ENCODE measurements at places on chromosomes 6 and 20.

- no peak for DNase-seq
Observed at GRCh38 chr6:39225543-39225942, 3.7 kb downstream of the KCNK5 start.

DNA sequence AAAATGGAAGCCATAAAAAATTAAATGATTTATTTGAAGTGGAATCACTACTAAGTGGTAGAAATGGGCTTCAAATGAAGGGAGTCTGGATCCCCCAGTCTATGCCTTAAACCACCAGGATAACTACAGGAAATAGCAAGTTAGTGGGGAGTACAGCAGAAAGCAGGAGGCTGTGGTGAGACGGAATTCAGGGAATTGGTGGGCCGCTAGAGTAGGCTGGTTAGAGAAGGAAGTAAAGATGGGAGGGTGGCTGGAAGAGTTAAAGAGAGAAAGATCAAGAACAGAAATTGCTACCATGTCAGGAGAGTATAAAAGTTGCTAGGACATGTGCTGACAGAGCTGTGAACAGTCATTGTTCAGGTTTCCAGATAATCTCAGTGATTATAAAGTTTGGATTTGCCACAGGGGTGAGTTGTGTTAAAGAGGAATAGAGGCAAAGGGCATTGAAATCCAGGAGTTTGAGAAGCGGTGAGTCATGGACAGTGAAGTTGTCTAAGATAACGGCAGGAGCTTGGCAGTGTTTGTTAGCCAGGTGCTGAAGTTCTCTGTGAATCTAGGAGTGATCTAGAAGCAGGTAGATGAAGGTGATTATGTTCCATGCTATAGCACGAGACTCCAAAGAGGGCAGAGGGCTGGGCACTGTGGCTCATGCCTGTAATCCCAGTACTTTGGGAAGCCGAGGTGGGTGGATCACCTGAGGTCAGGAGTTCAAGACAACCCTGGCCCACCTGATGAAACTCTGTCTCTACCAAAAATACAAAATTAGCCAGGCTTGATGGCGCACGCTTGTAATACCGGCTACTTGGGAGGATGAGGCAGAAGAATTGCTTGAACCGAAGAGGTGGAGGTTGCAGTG lies 13.7 kb upstream of the HINT3 start:
- no peak for DNase-seq

DNA sequence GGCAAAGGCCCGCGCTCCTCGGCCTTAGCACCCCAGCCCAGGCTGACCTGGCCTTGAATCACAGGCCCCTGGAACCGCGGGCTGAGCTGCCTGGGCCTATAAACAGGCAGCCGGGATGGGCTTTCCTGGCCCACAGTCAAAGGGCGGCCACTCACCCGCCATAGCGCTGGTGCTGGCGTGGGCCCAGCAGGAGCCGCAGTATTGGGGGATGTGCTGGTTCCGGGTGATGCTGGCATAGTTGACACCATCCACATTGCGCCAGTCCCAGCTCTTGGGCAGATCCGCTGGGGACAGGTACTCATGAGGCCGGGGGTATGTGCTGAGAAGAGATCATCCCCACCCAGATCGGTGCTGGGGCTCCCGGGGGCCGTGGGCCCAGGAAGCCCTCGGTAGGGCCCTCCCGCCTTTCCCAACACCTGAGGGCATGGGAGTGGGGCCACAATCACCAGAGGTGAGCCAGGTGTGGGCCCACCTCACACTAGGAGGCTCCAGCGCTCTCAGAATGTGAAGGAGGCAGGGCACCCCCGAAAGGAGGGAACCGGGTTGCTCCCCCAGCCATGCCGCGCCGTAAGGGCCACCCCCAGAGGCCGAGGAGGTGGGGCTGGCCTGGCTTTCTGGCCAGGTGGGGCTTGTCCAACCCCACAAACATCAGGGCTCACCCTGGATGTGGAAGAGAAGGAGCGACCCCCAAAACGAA lies 739 bp downstream of the CTSZ start:
- DNase-seq = no peak

- DNase-seq = no peak
Observed at GRCh38 chr6:1609041-1609647, 571 bp upstream of the FOXC1 start.

DNA sequence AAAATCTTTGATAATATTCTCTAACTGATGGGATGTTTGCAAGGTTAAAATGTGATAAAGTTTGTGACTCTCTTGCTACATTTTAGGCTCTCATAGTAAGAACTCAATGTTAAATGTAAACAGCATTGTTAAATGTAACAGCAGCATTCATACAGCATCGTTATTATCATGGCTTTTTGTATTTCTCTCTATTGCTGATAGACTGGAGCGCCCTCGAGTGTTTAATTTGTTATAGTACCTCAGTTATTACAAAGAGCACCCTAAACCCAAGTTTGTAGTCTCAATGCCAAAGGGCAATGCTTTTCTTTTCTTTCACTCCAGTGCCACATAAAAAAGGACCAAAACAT lies 14.9 kb upstream of the TTPAL start:
- no peak for DNase-seq

DNA sequence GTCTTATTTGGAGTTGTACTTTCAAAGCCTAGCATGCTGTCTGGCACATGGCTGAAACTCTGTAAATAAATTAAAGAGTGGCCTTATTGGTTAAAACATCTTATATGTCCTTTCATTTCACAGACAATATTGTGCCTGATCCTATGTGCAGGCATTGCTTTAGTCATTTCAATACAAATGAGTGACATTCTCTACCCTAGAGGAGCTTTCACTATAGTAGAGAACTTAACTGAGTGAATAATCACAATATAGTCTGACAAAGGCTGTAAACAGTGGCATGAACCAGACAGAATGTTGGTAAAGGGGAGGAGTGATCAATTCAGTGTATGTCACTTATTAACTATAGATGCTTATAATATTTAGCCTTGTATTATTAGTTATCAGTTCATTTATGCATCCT lies 481.8 kb downstream of the TFAP2B start:
- no peak for DNase-seq

DNA sequence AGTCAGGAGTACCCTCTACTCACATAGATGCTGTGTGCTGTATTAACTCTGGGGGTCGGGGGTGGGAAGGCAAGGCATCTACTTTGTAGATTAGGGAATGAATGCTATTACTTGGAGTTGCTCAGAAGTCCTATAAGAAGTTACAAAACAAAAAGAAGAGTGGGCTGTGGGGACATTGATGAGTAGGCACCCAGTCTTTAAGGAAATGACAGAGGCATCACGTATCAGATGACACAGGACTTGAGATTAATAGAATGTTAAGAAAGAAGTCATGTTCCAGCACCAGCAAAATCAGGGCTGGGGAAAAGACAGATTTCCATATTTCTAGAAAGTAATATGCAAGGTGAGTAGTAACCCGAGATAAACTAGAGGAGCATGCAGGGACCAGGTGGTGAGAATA lies 19.0 kb upstream of the STXBP5 start:
- DNase-seq = no peak

GRCh38 chr6:151130329-151130728 lies 109.4 kb upstream of the AKAP12 start:
- peak; percentile 3 for DNase-seq

DNA sequence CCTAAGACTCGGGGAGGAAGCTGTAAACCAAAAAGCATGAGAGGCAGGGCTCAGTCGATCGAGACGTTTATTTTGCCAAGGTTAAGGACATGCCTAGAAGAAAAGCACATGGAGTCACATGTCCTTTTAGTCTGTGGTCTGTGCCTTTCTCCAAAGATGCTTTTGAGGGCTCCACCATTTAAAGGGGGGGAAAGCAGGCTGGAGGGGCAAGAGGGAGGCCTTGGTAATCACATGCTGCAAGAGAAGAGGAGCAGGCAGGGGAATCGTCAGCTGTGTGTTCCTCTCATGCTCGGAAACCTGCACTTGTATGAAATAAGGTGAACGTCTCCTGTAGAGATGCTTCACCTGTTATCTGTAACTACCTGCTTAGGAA lies 9.1 kb upstream of the YTHDF1 start:
- DNase-seq = no peak

GRCh38 chr6:44976677-44977641 lies 351.2 kb upstream of the RUNX2 start:
- no peak for DNase-seq

DNA sequence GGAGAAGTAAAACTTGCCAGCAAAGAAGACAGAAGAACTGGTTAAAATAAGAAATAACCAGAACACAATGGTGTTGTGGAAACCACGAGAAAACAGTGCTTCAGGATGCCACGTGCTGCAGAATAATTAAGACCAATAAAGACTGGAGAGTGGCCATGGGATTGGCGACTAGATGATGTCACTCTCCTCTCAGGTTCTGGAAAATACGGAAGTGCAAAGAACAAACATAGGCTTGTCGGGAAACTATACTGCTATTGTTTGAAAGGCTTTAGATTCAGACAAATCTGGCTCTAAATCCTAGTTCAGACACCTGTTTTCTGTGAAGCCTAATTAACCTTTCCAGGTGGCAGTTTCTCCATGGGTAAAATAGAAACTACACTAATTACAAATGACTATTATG lies 138.4 kb upstream of the STXBP5 start:
- DNase-seq = no peak

DNA sequence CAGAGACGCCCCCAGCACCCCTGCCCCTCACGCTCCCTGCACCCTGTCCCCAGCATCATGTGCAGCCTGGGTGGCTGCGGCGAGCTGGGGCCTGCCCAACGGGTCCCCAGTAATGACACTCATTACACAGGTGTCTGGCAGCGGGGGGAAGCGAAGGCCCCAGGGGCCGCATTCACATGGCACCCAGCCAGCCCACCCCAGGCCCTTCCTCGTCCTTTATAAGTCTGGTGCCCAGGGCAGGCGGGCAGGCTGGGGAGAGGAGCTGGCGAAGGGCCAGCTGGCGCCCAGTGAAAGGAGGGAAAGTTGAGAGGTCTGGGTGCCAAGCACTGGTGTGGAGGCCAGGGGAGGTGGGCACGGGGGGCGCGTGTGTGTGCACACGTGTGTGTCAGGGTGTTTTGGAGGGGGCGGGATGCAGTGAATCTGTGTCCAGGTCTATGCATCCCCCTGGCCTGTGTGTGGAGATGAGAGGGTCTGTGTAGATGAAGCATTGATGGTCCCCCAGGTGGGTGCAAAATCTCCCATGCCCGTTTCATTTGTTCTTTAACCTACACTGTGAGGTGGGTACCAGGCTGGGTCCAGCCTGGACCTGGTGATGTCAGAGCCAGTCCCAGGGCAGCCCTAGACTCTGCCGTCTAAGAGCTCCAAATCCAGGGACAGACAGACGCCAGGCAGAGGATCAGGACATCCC lies 105.3 kb downstream of the CEBPB start:
- DNase-seq = no peak

DNA sequence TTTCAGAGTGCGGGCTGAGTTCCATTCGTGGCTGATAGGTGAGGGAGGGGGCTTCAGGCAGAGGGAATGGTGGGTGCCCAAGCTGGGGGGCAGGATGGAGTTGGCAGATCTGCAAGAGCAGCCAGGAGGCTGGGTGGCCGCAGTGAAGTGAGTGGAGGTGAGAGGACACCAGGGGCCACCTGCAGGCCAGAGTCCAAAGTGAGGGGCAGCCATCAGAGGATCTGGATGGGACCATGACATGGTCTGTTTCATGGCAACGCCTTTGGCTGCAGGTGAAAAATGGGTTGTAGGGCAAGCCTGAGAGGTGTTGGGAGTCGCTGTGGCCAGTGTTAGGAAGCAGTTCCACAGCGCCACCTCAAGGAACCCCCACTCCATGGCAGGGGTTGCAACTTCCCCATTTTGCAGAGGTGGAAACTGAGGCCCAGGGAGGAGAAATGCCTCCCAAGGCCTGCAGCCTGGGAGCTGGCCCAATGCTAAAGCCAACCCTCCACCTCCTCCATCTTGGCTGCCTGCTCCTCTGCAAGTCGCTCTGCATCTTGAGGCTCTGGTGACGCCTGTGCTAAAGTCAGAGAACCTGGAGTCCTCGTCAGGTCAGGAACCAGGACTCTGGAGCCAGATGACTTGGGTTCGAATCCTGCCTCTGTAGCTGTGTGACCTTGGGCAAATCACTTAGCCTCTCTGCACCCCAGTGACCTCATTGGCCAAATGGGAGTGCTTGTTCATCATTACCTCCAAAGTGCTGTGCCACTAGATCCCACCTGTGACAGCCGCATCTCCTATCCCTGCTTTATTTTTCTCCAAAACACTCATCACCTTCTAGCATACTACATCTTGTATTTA lies 153.8 kb downstream of the CEBPB start:
- no peak for DNase-seq

DNA sequence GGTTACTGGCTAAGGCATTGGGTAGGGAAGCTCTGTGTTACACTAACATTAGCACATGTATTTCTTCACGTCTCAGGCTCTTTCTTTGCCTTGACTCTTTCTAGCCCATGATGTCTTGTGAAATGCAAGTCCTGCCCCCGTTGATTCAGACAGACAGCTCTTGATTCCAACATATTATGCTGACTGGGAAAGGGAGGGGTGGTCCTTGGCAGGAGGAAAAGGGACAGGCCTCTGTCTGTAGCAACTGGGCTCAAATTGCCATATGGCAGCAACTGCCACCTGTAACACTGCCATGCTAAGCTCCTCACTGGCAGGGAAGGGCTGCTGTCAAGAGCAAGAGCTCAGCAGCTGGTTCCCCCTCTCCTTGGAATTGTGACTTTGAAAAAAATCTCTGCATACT lies 5.7 kb upstream of the KCNK15 start:
- DNase-seq = no peak

- no peak for DNase-seq
Observed at GRCh38 chr6:110329348-110329713, 28.8 kb downstream of the METTL24 start.

GRCh38 chr6:112522587-112522986 lies 175.5 kb downstream of the RFPL4B start:
- DNase-seq = no peak

DNA sequence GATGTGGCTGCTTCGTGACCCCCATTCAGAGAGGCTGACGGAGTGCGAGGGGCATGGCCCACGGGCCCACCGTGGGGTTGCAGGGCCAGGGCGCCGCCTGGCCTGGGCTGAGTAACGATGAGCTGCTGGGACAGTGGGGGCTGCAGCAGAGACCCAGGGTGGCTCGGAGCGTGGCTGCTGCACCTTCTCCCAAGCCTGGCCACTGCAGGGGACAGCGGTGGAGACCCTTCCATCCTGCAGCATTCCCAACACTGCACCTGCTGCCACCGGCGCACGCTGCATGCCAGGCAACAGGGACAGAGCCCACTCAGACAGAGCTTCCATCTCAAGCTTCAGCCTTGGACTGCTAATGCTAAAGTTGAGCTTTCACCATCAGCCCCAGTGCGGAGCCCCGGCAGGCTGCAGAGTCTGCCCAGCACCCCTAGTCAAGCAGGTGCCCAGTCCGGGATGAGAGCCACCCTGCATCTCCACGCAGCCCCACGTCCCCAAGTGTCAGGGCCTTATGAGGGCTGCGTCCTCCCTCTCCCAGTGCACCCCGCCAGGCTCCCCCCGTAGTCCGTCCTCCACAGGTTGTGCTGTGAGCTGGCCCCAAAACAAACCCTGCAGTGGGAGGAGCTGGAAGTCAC lies 89.4 kb upstream of the AFDN start:
- no peak for DNase-seq

GRCh38 chr6:19142275-19142674 lies 694.9 kb upstream of the ID4 start:
- no peak for DNase-seq

- no peak for DNase-seq
Observed at GRCh38 chr6:168438783-168439520, 2.0 kb upstream of the SMOC2 start.
